ENCODE measurements at places on chromosomes 3 and 15.

GRCh38 chr3:132004571-132004970 lies 30.2 kb downstream of the CPNE4 start:
- no peak for DNase-seq

DNA sequence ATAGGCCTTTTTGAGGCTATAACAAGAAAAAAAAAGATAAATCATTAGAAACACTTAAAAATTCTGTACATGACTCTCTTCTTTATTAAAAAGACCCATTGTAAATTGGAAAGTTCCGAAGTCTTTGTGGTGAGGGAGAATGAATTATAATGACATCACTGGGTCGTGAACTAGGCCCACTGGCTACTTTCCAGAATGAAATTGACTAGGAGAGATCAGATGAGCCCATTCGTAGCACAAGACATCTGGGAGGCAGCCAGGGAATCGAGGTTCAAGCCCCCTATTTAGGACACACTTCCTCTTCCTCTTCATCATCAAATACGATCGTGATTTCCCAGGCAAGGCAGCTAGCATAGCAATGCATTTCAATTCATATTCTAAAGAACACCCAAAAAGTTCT lies 889.8 kb upstream of the NR2F2 start:
- DNase-seq, result no peak

DNA sequence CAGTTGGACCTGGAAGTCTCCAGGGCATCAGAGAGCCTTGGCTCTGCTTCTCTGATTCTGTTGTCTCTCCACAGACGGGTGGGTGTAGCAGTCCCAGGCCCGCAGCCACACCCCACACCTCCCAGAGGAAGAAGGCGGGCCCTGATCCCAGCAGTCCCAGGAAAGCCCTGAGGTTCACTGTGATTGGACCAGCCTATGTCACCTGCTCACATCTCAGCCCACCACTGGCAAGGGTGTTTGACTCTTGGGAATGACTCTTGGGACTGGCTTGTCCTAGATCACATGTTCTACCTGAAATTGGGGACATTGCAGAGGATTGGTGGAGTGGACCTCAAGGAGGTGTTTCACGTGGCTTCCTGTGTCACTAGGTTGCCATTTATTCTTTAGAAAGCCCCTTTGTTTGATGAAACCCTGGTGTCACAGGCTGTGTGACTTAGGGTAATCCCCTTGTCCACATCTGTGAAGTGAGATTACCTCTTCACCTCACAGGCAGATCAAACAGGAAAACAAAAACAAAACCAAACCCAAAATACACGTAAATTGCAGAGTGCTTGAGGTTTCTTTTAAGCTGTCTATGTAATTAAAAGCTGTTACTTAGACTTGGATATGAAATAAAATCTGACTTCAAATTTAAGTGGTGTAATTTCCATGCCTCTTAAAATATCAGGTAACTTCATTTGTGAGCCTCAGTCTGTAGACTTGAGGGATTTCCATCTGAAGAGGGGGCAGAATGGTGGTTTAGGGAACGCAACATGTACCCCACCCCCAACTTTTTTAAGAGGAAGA lies 26.7 kb downstream of the FLNB start:
- no peak for DNase-seq

DNA sequence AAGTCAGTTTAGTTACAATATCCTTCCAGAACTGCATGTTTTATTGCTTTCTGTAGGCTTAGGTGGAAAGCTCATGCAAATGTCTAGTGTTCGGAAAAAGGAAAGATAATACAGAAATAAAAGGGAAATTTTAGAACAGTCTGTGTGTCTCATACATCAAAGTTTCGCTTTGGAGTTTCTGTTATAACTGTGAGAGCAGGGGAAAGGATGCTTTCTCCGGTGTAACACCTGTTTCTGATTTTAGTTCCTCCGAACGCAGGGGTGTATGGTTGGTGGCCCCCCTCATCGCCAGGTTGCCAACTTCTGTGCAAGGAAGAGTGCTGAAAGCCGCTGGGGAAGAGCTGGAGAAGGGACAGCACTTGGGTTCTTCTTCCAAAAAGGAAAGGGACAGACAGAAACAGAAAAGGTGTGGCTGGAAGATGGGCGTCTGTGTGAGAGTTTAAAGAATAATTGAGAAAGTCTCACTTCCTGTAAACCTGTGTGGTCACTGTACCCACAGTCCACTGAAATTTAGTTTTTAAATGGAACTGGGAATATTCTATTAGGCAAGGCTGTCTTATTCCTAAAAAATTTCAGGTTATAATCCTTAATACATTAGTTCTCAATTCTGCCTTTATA lies 6.7 kb downstream of the P2RY12 start:
- DNase-seq, result no peak

DNA sequence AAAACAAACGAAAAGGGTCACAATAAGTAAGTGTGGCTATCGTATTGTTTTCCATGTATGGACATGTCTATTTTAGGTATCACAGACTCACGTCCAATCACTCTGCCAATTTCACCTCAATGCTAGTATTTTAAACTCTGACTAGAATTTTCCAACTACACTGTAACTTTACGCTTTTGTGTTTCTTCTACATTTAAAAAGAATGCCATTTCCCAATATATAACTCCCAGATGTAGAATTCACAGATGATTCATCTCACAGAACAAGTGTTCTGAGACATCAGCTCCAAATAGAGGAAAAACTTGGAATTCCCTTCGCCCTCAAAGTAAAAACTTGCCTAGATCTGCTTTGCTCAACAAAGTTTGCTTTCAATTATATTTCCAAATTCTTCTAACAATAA lies 14.2 kb downstream of the LRIG1 start:
- DNase-seq, result no peak

- no peak for DNase-seq
Measured at GRCh38 chr3:160370987-160371857, 27.8 kb downstream of the IFT80 start.

- no peak for DNase-seq
Measured at GRCh38 chr3:181698263-181698954, 13.3 kb upstream of the SOX2 start.

DNA sequence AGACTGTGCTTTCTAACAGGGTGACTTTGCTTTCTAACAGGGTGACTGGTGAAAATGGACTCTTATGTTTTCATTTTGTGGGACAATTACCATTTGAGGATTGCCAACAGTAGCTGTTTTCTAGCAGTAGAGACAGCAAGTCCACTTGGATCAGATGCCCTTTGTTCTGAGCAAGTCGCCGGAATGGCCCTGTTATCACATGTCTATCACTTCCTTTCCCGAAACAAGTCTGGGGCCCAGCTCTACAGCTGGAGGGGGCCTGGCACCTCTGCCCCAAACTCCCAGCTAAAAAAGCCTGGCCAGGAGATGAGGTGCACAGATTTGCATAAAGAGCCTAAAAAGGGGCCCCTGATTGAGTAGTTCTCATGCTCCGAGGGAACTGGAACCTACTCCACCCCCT lies 44.6 kb downstream of the THBS1 start:
- no peak for DNase-seq

DNA sequence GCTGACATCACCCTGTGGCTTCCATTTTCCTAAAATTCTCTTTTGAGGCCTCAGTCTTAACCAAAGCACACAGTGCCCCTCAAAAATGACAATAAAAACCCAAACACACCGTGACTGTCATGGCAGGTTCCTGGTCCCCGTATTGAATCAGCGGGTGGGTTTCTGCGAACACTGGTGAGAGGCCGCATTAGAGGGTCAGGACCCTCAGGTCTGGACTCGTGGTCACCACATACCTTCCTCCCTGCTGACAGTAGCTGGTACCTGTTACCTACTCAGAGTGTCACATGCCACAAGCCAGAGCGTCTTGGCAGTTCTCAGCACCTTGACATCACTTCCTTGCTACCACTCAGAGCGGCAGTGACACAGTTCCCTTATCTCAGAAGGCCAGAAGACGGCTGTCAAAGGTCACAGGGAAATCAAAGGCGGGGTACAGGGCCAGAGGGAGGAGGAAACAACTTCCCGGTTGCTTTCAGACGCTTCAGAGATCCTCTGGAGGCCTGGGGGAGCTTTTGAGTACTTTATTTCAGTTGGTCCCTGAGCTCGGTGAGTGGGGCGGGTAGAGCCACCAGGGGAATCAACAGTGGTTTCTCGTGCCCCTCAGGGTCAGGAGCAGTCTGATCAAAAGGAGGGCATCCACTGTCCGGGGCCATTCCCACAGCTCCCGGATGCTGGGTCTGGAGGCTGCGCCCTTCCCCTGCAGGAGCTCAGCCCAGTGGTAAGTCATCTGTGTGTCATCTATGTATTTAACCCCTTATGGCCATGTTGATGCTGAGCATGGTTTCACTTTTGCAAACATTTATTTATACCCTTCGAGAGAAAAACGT lies at the start of the genes CCR5AS and CCRL2:
TSS of gene CCR5AS (minus strand) at position 279 of the 824 bp plus-strand sequence.
TSS of gene CCRL2 (plus strand) at position 472 of the 824 bp plus-strand sequence. CDS start 821 bp downstream, outside the sequence.
- peak; percentile 90 for DNase-seq

GRCh38 chr15:39870537-39870936 lies 49.5 kb downstream of the GPR176 start:
- DNase-seq, result no peak

GRCh38 chr3:197736010-197736490 lies 654 bp downstream of the RUBCN start:
- DNase-seq, result no peak

DNA sequence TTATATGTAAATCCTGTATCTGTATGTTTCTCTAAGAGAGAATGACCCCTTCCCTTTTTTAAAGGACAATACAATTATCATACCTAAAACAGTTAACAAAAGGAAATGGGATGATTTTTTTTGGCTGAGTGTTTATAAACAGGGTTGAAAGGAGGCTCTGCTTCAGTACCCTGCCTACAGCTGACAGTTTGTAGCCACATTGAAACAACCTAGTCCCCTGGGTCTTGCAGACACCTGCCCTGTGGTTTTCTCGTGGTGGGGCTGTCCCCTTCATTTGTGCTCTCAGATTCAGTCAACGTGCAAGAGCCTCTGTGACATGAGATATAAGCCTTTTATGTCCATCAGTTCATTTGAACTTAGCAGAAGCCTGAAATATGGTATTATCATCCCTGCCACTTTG lies 2.3 kb upstream of the HMCES start:
- no peak for DNase-seq
